ENCODE measurements at places on chromosomes 3 and 15.

- DNase-seq = no peak
These were observed 97.9 kb downstream of the ADCY5 start for GRCh38 chr3:123350971-123351370.

- DNase-seq = no peak
These were observed 11.3 kb upstream of the KNL1 start for GRCh38 chr15:40582726-40583246.

- no peak for DNase-seq
These were observed 144.3 kb upstream of the MRPS22 start for GRCh38 chr3:139199421-139200010.

- DNase-seq = no peak
These were observed 92.5 kb downstream of the BDH1 start for GRCh38 chr3:197463279-197463678.

DNA sequence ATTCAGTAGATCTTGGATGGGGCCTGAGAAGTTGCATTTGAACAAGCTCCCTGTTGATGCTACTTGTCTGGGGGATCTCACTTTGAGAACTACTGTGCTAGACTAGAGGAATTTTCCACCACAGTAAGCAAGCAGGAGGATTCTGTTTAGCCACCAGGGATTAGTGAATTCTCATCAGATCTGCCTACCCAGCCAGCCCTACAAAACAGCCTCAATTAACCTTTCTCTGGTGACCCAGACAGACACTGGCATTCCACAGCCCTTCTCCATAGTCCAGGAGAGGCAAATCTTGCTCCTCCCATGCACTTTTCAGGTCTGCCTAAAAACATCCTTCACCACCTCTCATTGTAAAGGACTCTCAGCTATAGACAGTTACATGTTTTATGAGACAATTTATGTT, 16.7 kb upstream of the MYH15 start:
- DNase-seq = no peak

DNA sequence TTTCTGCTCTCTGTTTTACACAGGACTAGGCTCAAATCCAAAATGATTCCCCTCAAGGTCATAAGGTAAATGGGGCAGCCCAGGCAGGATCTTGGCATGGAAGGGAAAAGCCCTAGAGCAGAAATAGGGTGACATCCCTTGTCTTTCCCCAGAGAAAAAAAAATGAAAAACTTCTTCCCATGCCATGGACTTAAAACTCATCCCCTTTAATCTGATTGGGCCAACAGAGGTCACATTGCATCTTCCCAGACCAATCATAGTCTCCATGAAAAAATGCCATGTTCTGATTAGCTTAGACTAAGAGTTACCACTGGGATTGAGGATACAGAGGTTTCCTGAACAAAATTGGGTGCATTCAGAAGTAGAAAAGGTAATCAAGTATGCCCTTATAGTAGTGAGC, 241.3 kb upstream of the LRTM1 start:
- DNase-seq = no peak

GRCh38 chr3:174337227-174337626, 521.9 kb upstream of the NAALADL2 start:
- DNase-seq = no peak

GRCh38 chr3:193418576-193419373, 40.2 kb upstream of the ATP13A5 start:
- no peak for DNase-seq

- DNase-seq = no peak
These were observed 128.3 kb upstream of the CADM2 start for GRCh38 chr3:84830476-84830875.

DNA sequence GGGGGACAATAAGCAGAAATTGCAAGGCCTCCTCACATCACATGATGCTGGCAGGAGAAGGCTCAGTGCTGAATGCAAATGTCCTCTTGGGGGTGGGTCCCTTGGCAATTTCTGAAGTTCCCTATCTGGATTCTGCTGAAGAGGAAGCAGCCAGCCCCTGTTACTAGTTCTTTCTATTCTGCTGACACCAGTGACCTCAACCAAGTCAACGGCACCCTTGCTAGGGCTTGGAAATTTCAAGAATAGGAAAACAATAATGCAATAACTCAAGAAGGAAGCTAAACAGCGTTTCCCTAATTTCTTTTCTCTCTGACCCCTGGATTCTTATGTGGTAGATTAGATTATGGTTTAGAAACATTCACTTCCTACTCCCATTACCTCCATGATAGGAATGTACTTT, 46.2 kb upstream of the FOXP1 start:
- peak; percentile 24 for DNase-seq

DNA sequence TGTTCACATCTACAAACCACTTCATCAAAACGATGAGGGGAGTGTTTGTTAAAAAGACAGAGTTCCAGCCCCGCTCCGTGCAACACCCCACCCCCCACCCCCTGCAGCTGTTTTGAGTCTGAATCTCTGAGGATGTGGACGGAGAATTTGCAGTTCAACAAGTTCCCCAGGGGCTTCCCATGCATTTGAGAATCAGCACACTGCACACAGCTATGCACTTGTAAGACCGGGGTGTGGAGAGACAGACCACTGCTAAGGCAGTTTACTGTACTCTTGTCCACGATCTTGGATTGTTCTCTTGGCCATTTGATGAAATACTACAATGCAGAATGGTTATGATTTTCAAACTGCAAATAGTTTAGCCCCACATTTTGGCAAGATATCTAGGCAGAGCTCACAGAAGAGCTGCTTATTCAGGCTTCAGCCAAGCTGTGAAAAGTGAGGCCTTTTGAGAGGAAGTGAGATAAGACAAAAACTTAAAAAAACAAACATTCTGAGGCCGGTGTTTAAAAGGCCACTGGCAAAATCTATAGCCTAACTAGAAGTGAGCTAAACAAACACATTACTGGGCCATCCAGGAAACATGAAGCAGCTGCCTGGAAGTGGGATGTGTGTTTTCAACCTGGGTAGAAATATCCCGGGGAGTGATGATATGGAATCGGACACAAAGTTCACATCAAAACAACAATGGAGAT, 308.2 kb upstream of the ADAMTS9 start:
- DNase-seq = peak; percentile 41

DNA sequence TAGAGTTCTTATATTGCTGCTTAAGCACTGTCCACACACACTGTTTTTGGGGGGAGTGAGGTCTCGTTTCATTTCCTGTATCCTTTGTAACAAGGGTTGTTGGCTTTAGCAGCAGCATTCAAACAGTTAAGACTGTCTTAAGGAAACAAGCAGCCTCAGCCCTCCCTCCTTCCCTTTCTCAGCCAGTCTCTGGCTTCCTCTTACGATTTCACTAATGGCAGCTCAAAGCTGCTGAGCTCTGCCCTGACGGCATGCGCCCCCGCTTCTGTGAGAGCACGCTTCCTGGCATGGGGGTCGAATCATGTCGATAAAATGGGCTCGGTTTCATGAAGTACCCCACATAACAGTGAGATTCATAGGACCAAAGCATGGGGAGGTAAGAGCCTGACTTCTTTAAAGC, 105.0 kb downstream of the KLHL25 start:
- peak; percentile 77 for DNase-seq

DNA sequence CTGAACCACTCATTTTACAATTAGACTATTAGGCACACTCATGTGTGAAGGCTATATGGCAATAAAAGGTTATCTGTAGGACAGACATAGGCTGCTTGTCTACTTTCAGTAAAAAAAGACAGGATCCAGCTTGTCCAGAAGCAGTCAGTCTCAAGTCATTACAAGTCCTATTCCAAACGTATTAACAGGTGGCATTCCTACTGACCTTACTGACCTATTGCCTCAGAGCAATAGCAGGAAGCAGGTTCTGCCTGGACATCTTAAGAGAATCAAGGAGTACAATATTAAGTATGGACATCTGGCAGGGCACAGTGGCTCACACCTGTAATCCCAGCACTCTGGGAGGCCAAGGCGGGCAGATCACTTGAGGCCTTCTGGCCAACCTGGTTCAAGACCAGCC, 7.0 kb downstream of the CMTM6 start:
- no peak for DNase-seq

DNA sequence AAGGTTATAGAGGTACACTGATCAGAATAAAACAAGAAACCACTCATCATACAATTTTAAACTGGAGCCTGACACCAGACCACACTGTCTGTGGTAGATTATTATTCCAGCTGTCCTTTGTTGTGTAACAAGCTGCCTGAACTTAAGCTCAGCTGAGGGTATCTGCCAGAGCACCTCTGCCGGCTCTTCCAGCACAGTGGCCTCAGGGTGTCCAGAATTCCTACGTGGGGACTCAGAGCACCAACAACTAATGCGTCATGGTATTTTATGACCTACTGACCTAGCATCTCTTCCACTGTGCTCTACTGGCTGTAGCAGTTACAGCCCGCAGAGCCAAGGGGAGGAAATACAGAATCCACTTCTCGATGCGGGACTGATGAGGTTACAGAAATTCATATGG, 15.6 kb upstream of the RAF1 start:
- DNase-seq = no peak

- DNase-seq = no peak
These were observed 101.1 kb downstream of the DLG1 start for GRCh38 chr3:197197334-197197733.

- DNase-seq = no peak
These were observed 17.7 kb downstream of the ZNF654 start for GRCh38 chr3:88076712-88077111.

DNA sequence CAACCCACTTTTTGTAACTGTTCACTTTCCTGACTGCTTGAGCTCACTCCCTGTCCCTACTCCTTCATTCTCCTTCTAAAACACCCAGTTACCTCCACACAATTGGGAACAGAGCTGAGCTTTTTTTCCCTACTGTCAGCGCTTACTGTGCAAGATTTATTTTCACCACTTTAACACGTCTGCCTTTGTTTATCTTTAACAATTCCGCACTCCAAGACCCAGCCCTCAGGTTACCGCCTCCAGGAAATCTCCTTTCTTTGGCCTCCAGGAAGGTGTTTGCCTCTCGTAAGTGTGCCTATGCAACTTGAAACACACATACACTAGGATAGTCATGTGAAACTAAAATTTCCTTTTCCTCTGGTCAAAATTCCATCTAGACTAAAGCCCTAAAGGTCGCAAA, 271.9 kb upstream of the TPRG1 start:
- DNase-seq = no peak

DNA sequence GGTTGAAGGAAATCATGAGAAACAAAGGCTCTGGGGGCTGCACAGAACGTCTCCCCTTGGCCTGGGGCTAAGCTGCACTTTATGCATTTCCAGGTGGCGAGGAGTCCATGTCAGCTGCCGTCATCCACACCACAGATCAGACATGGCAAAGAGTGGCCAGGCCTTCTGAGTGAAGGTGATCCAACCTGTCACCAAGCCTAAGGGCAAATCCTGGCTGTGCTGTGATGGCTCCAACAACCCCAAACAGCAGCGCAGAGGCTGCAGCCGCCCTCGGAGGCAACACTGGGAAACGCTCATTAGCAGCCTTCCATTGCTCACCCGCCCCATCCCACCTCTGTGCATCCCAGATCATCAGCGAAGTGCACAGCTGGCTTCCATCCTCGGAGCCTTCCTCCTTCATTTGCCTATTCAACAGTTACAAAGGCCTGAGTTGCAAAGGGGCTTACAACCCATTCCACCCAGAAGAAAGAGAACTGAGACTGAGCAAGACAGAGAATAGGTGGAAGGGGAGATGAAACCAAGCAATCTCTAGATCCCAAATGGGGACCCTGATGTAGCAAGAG, 55.7 kb downstream of the SRGAP3 start:
- no peak for DNase-seq

DNA sequence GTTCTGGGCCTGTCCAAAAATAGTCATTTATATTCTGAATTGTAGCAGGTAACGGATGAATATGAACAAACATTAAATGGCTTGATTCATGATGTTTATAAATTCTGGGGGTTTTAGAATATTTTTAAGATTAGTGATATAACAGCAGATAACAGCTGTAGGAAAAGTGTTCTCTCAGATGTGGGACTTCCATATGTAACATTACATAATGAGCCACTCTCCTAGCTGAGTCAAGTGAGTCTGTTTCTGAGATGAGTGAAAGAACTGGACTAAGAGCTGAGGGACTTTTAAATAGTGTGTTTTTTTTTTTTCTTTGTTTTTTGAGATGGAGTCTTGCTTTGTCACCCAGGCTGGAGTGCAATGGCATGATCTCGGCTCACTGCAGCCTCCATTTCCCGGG, 13.9 kb downstream of the YEATS2 start:
- DNase-seq = no peak

- no peak for DNase-seq
These were observed 96.7 kb downstream of the AKAP13 start for GRCh38 chr15:85477061-85477460.

DNA sequence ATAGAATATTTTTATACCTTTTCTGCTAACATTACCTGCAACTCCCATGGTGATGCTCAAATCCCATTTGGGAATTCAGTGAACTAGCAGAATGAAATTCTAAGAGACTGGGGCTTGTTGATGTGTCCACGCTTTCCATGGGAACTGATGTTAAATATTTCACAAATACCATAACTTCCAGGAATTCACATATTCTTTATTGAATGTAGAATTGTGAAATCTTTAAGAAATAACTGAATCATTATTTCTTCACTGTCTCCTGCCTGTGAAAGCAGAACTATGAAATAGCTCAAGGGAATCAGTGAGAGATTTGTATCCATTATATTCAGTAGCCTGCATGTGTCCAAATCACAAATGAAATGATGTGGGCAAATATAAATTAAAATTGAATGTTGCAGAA, 130.8 kb downstream of the SERPINI1 start:
- no peak for DNase-seq

- DNase-seq = peak; percentile 11
These were observed 102.1 kb downstream of the VGLL4 start for GRCh38 chr3:11541321-11542303.

DNA sequence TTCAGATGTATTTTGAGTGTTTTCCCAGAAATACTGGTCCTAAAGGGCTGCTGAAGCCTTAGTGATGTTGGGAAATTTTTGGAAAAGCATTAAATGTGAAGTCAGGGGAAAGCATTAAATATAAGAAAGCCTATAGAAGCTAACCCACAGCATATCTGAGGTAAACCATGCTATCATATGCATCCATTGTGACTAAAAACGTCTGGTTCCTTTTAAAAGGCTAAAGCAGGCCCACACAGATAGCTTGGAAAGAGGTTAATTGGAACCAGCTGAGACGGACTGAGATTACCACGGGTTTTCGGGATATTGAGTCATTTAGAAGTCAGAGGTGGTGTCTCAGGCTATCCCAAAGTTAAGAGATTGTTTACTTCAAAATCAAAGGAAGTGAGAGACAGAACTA, 78.2 kb downstream of the CYP19A1 start:
- DNase-seq = no peak

DNA sequence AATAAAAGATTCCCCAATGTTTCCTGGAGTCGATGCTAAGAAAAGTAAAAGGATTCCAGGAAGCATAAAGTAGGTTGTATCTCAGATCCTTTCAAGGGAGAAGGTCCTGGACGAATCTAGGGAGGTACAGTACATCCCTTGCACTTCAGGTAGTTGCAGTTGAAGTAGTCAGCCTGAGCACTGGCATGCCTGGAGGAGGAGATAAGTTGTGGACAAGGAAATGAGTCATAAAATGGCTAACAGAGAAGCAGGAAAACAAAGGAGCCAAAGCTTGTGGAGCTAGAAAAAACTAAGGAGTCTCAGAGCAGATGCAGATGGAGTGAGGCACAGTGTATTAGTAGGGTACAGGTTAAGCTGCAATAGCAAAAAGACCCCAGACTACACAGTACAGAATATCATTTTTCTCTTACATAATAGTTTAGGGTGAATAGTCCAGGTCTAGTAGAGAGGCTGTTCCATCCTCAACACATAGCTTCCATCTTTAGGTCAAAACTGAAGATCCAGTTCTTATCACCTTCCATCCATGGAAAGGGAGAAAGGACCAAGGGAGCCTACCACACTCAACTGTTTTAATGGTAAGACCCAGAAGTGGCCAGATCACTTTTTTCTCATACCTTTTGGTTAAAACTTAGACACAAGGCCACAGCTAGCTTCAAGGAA, 41.3 kb downstream of the COL6A5 start:
- DNase-seq = no peak

GRCh38 chr3:27758083-27758482, 36.0 kb upstream of the EOMES start:
- DNase-seq = no peak
